ENCODE measurements at places on chromosomes 5 and 9.

DNA sequence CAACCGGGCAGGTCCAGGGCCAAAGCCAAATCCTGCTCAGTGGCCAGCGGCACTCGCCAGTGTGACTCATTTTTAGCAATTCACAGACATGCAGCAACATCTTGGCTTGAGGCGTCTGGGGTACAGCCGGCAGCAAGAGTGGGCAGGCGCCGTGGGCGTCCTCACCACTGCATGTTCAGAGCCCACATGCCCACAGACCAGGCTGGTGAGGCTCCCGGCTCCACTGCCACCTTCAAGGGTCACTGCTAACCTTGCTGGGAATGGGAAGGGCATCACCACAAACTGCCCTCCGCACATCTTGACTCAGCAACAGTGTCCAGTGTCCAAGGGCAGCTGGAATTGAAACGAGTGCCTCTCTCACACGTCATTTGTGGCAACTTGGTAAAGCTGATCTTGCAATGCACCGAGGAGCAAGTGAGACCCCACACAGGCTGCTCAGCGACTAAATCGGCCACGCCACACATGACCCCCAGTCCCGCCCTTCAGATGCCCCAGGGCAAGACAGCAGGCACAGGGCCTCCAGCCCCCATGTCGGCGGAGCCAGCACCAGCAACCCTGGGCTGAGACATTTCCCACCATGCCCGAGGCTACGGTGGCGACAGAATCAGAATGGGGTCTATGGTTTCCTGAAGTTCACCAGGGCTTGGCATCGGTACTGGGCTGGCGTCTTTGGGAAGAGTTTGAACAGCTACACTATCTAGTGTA, 140.3 kb downstream of the ROR2 start:
- no peak for ATAC-seq

GRCh38 chr9:23914431-23915003, 88.5 kb upstream of the ELAVL2 start:
- no peak for ATAC-seq

GRCh38 chr5:123450640-123451039, 27.4 kb upstream of the CEP120 start:
- no peak for ATAC-seq

DNA sequence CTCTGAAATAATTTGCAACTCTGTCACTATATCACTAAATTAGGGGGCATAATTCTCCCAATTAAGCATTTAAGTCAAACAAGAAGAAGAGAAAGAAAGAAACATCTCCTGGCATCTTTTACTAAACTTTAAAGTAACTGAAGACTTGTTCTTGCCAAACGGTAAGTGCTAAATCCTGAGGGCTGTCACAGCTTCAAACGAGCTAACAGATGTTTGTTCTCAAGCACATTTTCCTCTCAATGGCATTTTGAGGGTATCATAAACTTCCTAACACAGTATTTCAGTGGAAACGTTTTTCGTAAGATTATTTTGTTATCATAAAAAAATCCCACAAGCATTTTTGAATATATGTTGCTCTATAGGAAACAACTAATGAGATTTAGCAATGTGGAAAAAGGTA, 169.5 kb upstream of the TAS2R1 start:
- ATAC-seq: no peak

DNA sequence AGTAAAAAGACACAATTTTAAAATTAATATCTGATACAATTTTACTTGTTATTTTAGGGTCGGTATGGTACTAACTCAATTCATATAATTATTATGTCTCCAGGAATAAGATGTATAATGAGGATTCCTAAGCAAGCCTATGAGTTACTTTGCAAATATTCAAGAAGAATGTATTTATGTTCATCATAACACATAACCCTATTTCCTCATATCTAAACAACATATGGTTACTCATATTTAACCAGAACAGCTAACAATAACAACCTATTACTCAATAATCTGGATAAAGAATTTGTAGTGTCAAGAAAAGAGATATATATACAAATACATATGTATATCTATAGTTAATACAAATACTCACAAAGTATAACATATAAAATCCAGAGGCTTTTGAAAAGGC, 285.9 kb downstream of the ARL15 start:
- ATAC-seq: no peak
